ENCODE measurements at places on chromosomes 2 and 18. TPM values are rescaled to one million over a fixed set of nuclear protein-coding genes. Genes with fewer than 3 reads are reported as not detected.

CD28 gene
- total RNA-seq = not detected

TLX2 gene
- 0.17 TPM for total RNA-seq

CDH19 gene
- total RNA-seq = not detected

PFN4 gene
- total RNA-seq = not detected

DNA sequence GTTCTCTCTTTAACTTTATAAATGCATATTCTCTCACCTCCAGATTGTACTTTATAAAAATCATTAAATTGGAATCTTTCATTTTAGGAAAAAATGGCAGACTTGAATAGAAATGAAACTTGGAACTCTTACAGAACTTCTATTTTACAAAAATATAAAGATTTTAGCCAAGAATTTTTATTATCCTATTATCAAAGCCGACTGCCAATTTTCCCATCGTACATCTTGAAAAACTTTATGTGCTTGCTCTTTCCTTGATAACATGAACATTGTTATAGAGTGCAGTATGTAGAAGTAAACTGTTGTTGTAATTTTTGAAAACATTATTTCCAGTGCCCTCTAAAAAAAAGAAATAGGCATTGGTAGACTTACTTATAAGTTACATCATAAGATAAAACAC, 475.7 kb upstream of the REG3G start:
- no peak for DNase-seq

GRCh38 chr18:77392321-77392720, 142.7 kb downstream of the GALR1 start:
- DNase-seq = no peak

- DNase-seq = no peak
Observed at GRCh38 chr2:158973116-158973956, 4.9 kb downstream of the TANC1 start.

GRCh38 chr2:230691005-230691647, 21.5 kb upstream of the CAB39 start:
- DNase-seq = peak; percentile 27

DNA sequence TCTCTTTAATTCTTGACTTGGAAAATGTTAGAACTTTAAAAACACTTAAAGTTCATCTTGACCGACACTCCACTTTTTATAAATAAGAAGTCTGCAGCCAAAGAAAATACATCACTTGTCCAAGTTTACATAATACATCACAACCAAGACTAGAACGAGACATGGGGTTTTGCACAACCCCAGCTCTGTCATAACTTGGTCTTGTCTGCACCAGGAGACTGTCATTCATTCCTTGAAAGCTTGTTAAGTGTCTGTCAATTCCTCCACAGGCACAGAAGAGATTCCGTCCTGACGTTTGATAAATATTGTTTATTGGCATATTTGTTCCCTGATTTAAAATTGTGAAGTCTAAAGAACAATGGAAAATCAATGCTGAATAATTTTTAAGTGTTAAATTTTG, 139.5 kb upstream of the SETBP1 start:
- DNase-seq = no peak

GRCh38 chr2:184534986-184535385, 63.3 kb upstream of the ZNF804A start:
- no peak for DNase-seq

GRCh38 chr2:149490296-149490695, 97.3 kb downstream of the MMADHC start:
- no peak for DNase-seq

DNA sequence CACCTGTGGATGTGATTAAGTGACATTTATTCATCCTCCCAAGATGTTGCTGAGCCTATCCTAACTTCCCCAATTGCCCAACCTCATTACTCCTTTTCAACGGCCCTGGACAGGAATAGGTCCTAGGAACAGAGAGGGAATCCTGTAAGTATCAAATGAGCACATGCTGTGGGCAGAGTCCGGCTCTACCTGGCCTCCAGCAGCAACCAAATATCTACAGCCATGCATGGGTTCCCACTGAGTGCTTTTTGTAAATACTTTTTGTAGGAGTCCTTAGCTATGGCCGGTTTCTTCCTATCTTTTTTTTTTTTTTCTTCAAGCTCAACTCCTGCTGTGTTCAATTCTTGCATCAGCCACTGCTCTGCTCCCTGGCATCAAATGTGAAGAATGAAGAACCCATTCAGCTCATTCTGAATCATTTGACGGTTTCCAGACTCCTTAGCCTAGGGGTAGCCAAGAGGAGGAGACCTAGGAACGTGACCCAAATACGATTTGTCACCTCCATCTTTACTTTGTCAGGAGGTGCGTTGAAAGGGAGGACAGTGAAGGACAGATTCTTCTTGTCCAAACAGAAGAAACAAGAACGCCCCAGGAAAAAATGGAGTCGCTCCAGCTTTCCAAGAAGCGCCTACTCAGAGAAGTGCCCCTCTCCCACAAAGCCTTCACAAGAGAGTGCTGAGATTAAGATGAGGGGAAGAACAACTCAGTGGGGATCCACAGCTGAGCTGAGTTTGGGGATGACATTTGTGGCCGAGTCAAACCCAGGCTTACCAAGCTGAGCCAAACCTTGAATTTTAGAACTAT, 46.7 kb upstream of the LCLAT1 start:
- DNase-seq = no peak

DNA sequence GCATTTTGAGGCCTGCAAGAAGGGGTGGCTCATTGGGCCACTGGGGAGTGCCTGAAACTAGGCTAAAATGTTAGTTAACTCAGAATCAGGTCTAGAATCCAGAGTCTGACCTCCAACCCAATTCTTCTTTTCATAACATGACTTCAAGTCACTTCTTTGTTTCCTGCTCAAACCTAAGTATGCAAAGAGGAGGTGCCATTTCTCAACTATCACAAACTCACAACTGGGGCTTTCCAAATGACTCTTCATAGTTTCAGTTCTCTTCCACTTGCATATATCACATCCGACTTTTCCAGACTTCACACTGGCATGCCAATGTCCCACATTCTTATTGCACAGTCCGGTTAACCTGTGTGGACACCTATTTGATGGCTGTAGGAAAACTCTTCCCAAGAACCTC, 211.6 kb downstream of the TCF4 start:
- DNase-seq = no peak

- no peak for DNase-seq
Observed at GRCh38 chr2:63992061-63992685, 27.1 kb downstream of the VPS54 start.

DNA sequence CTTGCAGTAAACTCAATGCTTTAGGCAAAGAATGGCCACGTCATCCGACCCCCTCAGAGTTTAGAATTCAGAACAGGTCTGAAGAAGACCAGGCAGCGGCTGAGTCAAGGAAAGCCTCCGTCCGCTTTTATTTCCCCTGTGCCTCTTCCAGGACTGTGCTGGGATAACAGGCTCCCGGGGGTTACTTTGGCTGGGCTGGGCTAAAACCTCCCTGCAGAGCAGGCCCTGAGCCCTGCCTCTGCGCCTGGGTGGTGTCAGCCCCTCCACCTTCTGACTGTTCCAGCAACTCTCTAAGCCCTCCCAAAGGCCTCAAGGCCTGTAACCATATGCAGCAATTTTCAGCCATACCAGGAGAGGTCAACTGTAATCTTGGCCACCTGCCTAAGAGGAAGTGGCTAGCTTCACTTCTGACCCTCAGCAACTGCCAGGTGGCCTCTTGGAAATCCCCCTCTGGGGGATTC, 166.5 kb downstream of the RPIA start:
- DNase-seq = peak; percentile 52

GRCh38 chr2:217379807-217380206, 519.9 kb upstream of the TNP1 start:
- DNase-seq = no peak

- DNase-seq = no peak
Observed at GRCh38 chr2:189587780-189588179, 7.2 kb upstream of the SLC40A1 start.

GRCh38 chr2:100584816-100585215, 22.0 kb downstream of the PDCL3 start:
- no peak for DNase-seq

DNA sequence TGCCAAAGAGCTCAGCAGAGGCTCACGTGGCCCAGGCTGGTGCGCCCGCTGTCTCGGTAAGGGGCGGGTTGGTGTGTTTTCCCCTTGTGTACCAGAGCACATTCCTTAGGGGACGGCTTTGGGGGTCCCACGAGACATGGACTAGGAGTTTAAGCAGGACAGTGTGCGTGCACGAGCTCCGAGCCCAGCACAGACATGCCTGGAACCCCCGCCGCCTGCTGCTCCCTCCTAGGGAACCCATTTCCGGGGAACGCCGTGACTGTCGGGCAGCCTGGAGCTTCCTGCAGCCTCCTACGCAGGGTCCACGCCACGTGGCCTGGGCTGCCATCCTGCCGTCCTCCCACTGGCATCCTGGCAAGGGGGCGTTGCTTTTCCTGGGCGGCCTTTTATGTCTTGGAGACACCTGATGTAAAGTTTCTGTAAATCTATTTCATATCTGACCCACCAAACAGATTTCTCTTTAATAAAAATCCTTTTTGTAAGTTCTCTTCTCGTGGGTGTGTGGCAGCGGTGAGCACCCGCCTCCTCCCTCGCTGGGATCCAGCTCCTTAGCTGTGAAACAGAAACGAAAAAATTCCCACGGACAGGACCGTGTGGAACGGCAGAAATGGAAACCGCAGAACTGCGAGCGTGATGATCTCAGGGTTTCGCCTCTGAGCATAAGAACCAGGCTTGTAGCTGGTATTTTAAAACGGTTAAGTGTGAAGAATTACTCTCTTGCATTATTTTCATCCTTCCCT, 43.5 kb upstream of the KCNG2 start:
- no peak for DNase-seq

- no peak for DNase-seq
Observed at GRCh38 chr2:193199322-193199721, 1004.6 kb upstream of the TMEFF2 start.

All from H1 (cell line).